OCI-M1 (cell line): ENCODE measurements at places on chromosomes 5 and 9.
A peak's percentile ranks its signal among the peaks of the same experiment; 100 is the strongest.

DNA sequence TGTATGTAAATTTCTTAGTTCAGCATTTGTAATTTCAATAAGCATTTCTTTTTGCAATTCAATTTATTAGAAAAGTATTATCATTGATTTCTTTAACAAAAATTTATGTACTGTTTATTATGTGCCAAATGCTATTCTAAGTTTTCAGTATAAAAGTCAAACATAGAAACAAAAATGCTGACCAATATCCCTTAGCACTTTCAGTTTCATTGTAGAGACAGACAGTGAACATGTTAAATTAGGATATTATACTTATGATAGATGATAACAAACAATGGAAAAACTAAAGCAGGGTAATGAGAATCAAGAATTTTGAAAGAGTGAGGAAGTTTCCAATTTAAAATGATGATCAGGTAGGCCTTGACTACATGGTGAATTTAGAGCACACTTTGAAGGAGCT is 1106.0 kb downstream of the TAF11L14 start:
- peak; percentile 37 for DNase-seq

GRCh38 chr5:1914471-1914870 is 31.7 kb upstream of the IRX4 start:
- DNase-seq: no peak

GRCh38 chr5:168578006-168578405 is 1.2 kb downstream of the PANK3 start:
- DNase-seq: peak; percentile 52

GRCh38 chr5:101689306-101689705 is 606.8 kb downstream of the SLCO4C1 start:
- DNase-seq: no peak

GRCh38 chr5:142364251-142365145 is 39.7 kb upstream of the SPRY4 start:
- DNase-seq: no peak

DNA sequence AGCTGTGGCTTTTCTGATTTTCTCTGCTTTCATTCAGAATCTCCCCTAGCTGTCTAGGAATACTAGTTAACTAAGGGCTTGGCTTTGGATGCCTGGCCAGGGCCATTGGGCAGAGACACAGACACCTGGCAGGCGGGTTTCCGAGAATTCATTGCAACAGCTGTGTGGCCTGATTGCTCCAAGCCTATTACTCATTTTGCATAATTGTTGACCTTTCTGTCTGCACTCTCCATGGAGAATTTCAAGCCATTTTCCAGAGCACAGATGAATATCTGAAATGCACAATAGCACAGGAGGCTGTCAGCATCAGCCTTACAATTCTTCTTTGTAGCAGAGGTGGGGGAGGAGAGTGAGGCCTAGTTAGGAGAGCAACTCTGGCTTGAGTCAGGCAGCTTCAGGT is 310.5 kb downstream of the DMAC1 start:
- DNase-seq: no peak

GRCh38 chr5:93279296-93279963 is 301.6 kb downstream of the NR2F1-AS1 start:
- DNase-seq: no peak

GRCh38 chr9:78131969-78132700 is 100.5 kb upstream of the GNAQ start:
- peak; percentile 41 for DNase-seq

GRCh38 chr5:116395226-116395625 is 179.4 kb downstream of the SEMA6A start:
- DNase-seq: no peak

DNA sequence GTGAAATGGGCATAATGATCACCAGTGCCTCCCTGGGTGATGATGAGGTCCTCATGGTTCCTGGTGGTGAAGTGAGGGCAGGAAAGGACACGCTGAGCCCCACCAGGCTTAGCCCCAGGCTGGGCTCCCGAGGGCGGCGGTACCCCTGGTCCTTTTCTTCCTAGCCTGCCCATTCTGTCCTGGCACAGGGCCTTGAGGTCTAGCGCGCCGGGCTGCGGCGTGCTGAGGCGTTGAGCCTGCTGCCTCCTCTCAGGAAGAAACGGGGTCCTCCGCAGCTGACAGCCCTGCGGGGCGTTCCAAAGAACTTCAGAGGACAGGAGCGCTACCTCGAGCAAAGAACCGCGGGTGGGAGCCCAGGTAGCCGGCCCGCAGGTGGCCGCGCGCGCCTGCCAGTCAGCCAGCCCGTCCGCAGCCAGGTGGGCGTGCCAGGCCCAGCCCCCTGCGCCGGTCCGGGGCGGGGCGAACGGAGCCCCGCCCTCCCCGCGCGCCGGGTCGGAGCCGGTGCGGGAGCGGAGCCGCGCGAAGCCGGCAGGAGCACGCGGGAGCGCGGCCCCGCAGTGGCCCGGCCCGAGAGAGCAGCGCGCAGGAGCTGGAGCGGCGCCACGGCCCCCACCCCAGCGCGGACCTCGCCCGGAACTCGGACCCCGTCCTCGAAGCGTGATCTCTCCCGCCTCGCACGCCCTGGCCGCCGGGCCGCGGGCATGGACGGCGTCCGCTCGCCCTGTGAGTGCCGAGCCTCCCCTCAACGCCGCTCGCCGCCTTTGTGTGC is at the start of gene WNK2:
WNK2 (plus strand) TSS at position 477 of the 769 bp plus-strand sequence. CDS start 791 bp downstream, outside the sequence.
- DNase-seq: no peak

- DNase-seq: no peak
These were observed 16.1 kb downstream of the HNRNPH1 start for GRCh38 chr5:179607160-179607931.

GRCh38 chr5:88142886-88143692 is 125.6 kb downstream of the TMEM161B start:
- DNase-seq: peak; percentile 20

DNA sequence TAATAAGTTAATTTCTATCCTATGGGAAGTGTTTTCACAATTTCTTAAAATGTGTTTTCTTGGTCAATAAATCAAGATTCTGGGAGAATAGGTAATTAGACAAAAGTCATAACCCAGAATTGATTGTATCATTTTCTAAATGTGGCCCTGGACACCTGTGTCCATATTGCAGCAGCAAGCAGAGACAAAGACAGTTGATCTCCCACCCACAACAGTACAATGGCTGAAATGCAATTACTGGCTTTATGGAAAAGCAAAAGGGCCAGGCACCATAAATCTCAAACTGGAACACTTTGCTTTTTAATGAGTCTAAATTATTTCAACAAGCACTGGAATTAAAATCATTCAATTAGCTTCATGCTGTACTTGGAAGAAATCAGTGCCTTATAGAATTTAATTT is 157.2 kb downstream of the ESM1 start:
- DNase-seq: no peak

DNA sequence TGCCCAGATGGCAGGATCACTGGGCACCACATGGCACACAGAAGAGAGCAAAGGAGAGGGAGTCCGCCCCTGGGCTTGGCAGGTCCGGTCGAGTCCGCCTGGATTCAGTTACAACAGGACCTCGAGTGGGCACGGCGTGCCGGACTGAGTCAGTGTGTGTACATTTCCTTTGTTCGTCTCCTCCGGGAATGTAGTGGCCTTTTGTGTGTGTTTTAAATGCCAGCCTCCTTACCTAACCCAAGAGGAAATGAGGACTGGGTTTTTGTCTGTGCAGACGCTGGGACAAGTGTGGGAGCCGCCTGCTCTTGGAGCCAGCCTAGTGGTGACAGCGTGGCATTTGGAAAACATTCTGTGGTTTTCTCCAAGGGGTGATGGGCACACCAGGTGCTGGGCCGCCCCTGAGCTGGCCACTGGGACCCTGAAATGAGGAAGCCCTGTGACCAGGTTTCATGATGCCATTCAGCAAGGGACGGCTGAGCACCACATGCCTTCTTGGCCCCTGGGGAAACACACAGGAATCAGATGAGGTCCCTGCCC is 9.6 kb downstream of the NEK6 start:
- DNase-seq: no peak

DNA sequence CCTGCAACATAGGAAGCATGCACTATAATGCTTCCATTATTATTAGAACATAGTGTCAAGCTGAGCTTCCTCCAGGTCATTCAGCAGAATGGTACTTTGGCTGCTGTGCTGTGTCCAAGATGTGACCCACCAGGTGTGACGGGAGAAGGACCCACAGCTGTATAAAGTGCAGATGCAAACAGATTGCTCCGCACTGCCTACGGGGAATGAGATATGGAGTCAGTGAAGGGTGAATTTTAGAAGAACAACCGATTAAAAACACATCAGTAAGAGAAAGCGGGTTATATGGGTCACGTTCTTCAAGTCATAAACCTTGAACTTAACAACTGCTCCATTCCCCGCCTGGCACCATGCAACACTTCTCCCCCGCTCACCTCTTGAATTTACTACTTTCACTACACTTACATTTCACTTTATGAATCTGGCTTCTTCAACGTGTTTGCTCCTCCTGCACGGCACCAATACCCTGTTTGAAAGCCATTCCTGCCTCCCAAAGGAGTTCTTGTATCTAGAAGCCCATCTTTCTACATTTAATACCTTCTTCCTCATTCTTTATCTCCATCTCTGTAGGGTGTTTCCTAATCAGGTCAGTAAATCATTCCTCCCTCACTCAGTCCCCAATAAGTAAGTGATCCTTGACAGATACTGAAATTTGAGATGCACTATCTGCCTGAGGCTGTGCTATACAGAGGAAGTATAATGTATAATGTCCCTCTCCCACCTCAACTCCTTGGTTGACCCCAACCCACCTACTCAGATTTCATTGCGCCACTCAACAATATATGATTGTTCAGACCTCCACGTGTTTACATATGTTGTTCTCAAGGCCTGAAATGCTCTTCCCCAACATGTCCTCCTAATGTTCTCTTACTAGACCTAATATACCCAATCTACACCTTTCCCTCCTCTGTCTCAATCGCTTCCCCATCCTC is 25.9 kb downstream of the BRINP1 start:
- DNase-seq: no peak

DNA sequence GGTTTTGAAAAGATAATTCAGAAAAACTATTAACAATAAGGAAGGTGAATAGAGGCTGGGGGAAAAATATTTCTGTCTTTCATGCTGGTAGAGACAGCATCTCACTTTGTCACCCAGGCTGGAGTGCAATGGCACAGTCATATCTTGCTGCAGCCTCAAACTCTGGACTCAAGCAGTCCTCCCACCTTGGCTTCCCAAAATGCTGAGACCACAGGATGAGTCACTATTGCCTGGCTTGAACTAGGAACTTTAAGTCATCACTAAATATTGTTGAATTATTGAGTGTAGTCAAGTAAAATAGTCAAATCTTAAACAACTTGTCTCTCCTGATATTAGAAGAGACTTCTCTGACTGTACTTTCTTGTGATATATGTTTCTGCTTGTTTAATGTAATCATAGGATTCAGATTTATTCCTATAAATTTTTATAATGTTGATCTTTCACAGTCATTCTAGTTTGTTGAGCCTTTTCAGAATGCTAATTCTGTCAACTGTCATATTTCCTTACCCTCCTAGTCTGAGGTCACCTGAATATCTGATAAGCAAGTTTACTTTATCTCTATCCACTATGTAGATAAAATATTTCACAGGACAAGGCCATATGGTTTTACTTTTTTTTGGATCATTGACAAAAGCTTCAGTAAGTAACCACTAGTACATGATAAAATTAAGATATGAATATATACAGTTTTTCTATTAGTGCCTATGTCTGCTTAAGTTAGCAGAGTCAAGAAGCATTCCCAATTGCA is 1696.5 kb downstream of the MAT2B start:
- peak; percentile 90 for DNase-seq

DNA sequence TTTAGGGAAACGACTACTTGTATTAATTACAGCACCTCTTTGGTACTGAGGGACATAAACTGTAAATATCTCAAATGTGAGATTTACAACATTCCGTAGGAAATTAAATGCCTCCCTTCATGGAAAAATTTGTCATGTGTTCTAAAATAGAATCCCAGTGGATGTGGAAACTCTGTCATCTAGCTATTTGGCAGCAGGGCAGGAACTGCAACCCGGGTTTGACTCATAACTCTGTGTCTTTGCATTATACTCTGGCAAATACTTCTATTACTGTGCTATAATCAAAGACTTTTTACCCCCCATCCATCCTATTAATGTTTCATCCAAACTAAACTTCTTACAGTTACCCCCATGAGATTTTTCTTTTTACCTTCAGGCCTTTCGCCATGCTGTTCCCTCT is 6.6 kb downstream of the PLPPR1 start:
- DNase-seq: no peak

DNA sequence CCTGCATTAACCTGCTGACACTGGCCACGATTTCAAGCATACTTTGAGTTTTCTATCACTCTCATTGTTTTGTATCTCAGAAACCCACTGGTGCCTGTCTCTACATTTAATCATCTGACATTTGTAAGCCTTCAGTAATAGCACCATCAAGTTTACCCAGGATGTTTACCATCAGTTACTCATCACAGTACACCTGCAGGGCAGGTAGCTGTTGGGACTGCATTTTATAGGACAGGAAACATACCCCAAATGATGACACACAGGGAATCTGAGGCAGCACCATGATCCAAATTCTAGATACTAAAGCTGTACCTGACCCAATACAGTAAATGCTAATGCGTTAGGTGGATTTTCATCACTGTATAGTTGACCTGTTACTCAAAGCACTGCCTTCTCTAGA is 114.2 kb downstream of the FEM1C start:
- DNase-seq: no peak

GRCh38 chr9:131595696-131596429 is 50.5 kb downstream of the PRRT1B start:
- no peak for DNase-seq

- no peak for DNase-seq
These were observed 144.3 kb downstream of the HSD17B3 start for GRCh38 chr9:96157675-96158074.

- no peak for DNase-seq
These were observed 121.5 kb downstream of the FEM1C start for GRCh38 chr5:115423051-115423450.

- DNase-seq: no peak
These were observed 35.2 kb downstream of the MARCHF11 start for GRCh38 chr5:16144416-16144815.

- DNase-seq: no peak
These were observed 195.8 kb upstream of the TBCA start for GRCh38 chr5:77971776-77972468.

GRCh38 chr9:76369583-76369982 is 24.6 kb downstream of the RFK start:
- DNase-seq: peak; percentile 81

DNA sequence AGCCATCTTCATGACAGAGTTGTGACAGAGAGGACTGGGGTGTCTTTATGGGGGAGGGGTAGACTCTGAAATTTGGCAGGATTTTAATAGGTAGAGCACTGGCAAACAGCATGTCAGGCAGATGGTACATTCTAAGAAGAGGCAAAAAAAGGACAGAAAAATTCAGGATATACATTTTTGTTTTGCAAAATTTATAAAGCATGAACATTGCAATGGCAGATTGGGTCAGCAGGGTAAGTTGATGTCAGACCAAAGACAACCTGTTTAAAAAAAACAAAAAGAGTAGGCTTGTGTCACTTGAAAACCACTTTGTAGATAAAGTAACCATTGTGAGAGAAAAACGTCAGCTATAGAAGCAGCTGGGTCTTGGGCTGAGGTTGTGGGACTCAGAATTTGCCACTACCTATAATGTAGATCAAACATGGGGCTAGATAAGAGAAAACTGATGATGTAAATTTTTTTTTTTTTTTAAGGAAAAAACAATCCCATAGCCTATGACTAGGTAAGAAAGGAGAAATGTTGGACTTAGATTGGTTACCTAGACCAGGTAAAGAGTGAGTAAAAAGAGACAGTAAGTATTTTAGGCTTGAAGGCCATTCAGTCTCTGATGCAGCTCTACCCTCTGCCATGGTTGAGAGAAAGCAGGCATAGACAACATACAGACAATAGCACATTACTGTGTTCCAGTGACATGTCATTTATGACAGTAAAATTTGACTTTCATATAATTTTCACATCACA is 8.3 kb downstream of the CAMK4 start:
- no peak for DNase-seq
